Activated CD4-positive, alpha-beta T cell treated with anti-CD3 and anti-CD28 coated beads for 4 hours (primary cell): ENCODE measurements at places on chromosomes 2 and 18.

GRCh38 chr2:127565261-127566138 is 30.0 kb downstream of the MYO7B start:
- DNase-seq = no peak

GRCh38 chr2:48306409-48307284 is 223.3 kb upstream of the STON1 start:
- no peak for DNase-seq

- no peak for DNase-seq
Observed at GRCh38 chr2:176039375-176039774, 37.3 kb upstream of the LNPK start.

- no peak for DNase-seq
Observed at GRCh38 chr2:241619597-241620418, 17.1 kb downstream of the THAP4 start.

- DNase-seq = no peak
Observed at GRCh38 chr2:177335917-177336450, 56.6 kb upstream of the AGPS start.

GRCh38 chr2:42957861-42958301 is 165.5 kb upstream of the HAAO start:
- DNase-seq = no peak

- DNase-seq = no peak
Observed at GRCh38 chr2:221370857-221371211, 201.3 kb downstream of the EPHA4 start.

- DNase-seq = no peak
Observed at GRCh38 chr2:15492773-15493325, 68.3 kb downstream of the NBAS start.

GRCh38 chr2:204753841-204754240 is 208.6 kb downstream of the PARD3B start:
- no peak for DNase-seq

GRCh38 chr2:170974304-170974993 is 45.4 kb downstream of the GORASP2 start:
- DNase-seq = no peak

- DNase-seq = peak; percentile 12
Observed at GRCh38 chr2:207149249-207150213, 16.2 kb downstream of the KLF7 start.

DNA sequence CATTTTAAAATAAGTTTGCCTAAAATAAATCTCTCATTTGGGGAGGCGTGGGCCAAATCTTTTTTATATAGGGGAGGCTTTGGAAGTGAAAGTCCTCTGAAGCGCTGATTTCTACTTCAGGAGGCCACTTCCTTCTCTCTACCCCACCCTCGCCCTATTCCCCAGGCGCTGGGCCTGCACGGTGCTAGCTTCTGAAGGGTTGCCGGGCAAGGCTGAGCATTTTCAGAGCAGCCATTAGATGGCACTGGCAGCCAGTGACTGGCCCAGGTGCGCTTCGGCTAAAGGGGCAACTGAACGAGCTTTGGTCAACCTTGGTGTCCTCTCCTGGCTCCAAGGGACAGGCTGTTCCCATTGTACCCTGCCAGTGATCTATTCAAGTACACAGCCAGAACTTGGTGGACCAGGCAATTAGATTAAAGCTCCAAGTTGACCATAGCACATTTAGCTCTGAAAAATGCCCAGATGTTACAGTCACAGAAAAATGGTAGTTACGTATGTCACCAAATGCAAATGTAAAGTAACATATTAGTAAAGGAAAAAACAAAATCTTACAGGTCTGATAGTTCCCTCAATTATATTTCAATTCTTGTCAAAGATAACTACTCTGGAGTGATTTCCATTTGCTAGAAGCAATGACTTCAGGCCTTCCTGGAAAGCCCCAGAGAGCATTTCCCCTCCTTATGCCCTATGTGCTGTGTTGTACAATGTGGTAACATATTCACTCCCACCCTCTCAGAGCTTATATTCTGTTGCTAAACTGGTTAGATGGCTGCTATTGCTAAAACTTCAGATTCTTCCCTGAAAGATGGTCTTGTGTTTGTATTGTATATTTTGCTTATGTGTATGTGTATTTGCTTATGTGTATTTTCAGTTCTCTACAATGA is 2.1 kb downstream of the POMC start:
- DNase-seq = peak; percentile 24

- DNase-seq = no peak
Observed at GRCh38 chr2:133948610-133949290, 305.1 kb upstream of the MGAT5 start.

- DNase-seq = no peak
Observed at GRCh38 chr2:238870261-238870660, 22.4 kb downstream of the TWIST2 start.

DNA sequence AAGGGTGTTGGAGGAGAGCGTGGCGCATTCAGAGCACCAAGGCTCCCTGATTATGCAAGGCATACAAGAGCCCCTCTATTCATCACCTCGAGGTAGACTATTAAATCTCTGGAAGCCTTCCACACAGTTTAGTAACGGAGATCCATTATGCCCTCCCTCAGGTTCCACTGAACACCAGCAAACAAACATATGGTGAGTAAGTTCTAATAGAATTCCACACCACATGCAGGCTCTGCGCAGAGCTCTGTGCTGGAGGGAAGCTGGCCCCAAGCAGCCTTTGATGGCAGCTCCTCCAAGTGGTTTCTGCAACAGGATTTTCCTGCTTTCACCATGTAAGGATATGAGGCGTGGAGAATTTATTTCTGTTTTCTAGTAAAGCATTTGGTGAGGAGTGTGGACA is 238.6 kb downstream of the C1D start:
- DNase-seq = no peak

GRCh38 chr2:147198651-147199171 is 646.1 kb upstream of the ACVR2A start:
- DNase-seq = no peak

DNA sequence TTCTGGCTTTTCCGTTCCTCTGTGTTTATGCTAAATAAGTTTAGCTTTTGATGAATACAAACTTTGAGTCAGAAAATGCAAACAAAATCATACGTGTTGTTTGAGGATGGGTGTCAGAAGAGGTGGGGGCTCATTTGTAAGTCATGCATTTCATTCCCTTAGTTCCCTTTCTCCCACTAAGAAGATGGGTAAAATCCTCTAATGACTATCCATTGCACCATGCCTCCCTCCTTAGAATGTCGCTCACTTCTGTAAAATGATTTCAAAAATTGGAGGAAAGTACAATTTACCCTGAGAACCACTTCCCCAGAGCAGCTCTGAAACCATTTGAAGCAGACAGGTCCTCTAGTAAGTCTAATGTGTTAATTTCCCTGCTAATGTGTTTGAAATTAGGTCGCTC is 629.6 kb upstream of the VRK2 start:
- DNase-seq = no peak

DNA sequence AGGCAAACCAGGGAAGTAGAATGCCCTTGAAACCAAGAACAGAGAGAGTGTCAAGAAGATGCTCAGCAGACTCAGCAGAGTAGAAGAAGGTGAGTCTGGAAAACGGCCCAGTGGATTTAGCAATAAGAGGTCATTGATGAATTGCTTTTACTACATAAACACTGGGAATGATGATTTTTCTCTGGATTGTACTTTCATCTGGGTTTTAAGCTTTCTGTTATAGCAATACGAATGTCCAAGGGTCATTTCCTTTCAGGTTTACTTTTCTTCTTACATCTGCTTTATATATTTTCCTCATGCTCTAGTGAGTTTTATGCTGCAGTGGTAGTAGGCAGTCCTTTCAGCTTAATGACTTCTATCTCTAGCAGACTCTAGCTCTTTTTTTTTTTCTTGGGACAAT is 16.9 kb downstream of the EML6 start:
- DNase-seq = no peak

GRCh38 chr2:25314514-25315315 is 27.0 kb downstream of the DNMT3A start:
- DNase-seq = peak; percentile 92

DNA sequence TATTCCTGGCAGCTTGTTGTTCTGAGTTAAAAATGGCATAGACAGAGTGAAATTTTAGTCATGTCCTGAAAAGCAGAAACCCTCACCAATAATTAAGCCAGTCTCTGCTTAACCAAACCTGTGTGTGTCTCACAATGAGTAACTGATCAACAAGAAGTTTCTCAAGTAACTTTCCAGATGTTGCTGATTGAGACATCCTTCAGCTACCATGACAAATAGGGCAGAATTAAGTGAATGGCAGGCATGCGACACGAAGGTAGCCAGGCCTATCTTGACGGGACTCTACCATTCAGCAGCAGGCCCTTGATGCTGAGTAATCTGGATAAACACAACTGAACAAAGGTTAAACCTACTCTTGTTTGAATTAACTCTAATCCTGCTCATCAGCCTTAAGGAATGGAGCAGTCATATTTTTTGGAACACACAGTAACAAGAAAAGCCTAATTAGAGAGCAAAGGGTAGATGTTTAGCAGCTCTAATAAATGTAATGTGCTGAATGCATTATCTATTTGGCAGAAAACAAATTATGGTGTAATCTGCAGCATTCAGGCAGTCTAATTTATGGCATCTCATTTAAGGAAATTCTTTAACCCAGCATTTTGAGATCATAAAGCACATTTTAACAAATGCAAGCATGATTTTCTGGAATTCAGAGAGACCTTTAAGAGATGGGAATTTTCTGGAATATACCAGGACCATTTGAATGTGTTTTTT is 159.5 kb upstream of the EPHA4 start:
- DNase-seq = no peak

GRCh38 chr2:235955664-235956063 is 212.5 kb downstream of the GBX2 start:
- DNase-seq = no peak

- DNase-seq = no peak
Observed at GRCh38 chr2:168194784-168195522, 52.4 kb downstream of the STK39 start.

- no peak for DNase-seq
Observed at GRCh38 chr2:8750221-8750620, 68.4 kb downstream of the ID2 start.

DNA sequence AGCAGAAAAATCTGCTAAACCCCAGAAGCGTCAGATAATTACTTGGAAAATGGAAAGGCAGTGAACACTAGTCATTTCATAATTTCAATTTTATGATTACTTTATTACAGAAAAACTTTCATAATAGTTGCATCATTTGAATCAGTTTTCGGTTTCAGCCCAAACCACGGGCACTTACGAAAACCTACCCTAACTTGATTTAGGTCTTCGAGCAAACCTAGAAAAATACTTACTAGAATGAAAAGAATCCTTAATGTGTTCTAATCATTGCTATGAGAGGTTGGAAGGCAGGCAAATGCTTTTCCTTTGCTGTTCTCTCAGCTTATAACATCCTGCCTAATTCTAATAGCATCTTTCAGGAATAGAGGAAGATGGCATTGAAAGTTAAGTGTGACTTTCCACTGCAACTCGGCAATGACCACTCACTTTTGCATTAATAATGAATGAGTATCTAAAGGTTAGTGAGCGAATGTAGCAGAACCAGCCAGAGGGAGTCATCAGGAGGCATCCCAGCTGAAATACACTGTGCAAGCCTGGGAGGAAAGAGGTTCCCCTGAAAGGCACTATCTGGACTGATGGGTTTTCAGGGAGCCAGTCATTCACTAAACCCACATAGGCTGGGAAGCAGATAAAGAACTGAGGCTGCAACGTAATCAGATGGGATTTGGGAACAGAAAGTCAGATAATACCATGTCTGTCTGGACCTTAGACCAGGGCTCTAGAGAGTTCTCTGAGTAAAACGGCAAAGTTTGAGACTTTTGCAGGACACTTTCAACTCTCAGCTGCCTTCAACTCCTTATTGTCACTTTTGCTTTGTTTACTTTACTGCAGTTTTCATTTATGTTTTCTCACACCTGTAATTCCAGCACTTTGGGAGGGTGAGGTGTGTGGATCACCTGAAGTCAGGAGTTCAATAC is 520.8 kb downstream of the RNF144A start:
- DNase-seq = no peak

DNA sequence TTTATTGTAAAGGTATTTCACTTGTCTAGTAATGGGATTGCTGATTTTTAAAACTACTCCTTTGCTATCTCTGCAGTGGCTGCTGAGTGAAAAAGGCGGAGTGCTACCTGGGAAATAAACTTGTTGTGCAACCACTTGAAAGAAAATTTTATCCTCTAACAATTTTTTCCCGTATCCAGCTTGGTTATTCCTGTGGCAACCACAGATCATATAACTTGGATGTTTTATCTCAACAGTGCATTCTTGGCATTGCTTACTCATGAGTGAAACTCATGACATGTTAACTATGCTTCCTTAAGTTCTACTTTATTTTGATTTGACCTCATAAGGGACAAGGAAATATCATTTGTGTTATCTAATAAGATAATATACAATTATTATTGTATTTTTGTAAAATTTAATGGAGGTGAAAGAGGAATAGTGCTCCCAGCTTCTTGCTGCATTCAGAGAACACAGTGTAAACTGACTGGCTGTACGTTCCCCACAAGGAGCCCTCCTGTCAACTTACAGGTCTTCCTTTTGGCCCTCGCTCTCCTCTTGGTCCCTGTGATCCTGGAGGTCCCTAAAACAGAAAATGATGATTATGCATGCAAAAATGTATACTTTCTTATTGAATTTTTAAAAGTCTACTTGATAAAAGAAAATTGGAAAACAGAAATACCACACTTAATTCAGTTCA is 82.7 kb downstream of the COL5A2 start:
- no peak for DNase-seq

- no peak for DNase-seq
Observed at GRCh38 chr2:30454571-30454970, 7.5 kb downstream of the LCLAT1 start.

DNA sequence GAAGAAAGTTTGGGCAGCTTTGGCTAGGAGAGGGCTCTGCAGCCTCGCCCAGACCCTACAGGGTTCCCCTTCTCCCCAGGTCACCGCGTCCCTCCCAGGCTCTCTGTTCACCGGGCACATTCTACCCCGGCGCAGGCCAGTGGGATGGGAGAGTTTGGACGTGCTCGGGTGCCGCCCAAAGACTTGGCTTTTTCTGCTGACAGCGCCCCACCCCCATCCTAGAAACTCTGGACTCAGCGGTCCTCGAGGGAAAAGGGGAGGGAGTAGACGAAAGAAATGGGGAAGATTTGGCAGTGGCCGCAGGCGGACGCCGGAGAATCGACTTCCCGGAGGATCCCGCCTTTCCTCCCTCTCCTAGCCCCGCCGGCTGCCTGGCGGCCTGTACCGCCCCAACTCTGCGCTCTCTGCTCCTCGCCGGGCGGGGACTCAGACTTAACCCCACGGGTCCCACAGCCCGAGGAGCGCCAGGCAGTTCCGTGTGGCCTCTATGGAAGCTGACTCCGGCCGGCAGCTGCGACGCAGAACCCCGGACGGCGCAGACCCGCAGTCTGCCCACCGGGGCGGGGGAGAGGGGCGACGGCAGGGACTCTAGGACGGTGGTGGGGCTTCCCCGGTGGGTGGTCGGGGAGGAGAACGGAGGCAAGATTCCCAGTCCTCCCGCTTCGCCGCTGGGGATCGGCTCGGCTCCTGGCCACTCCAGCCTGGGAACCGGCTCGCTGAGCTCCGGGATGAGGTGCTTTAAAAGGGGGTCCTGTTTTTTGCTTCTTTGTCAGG is 863 bp upstream of the SIX2 start:
- no peak for DNase-seq

DNA sequence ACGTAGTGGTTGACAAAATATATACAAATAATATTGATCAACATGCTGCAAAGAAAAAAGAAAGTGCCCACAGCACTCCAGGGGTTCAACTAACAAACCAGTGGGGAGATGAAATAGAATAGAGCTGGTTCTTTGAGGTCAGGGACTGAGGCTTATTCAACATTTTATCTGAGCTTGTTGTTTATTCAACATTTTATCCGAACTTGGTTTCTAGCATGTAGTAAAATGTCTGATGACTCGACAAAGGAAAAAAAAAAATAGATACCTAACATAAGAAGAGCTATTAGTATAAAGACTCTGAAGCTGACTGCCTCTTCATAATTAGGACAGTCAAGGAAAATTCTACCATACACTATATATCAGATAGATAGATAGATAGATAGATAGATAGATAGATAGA is 440.9 kb downstream of the NRXN1 start:
- DNase-seq = no peak
